Common myeloid progenitor, CD34-positive (primary cell): ENCODE measurements at places on chromosomes 5 and 9.

DNA sequence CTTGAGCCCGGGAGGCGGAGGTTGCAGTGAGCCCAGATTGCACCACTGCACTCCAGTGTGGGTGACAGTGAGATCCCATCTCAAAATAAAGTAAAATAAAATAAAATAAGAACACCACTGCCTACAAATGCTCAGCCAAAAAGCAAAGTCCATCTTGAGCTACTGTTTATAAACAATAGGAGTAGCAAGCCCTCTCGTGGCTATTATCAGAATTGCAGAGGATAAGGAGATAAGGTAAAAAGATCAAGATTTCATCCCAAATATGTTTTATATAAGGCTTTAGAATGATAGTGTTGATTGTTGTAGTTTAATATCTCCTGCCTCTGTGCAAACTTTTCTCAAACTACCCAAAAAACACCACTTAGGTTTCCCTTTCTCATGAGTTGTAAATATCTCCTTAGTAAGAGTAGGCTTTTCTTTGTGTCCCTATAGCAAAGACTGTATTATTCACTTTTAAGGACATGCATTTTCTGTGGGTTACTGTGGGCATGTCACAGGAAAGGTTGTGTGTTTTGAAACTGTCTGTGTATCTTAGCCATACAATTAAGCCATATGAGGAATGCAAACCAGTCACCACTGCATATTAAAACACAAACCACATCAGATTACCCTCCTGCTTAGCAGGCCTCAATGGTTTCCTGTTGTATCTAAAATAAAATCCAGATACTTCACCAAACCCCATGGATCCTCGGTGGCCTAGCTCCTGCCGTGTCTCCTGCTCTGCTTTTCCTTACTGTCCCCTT is 31.8 kb upstream of the CKS2 start:
- peaks cover 15% of the 10 kb centered on the region for H3K4me1 ChIP-seq
- peak; percentile 43 for DNase-seq
- H3K4me3 ChIP-seq: no peak overlapping the region
- no peak overlapping the region for H3K27ac ChIP-seq

GRCh38 chr9:131714161-131714646 is 25.7 kb downstream of the RAPGEF1 start:
- no peak overlapping the region for H3K27ac ChIP-seq
- no peak for DNase-seq
- H3K4me3 ChIP-seq: no peak overlapping the region
- peaks cover 18% of the 10 kb centered on the region for H3K4me1 ChIP-seq

- no peak for DNase-seq
- no peak overlapping the region for H3K27ac ChIP-seq
- H3K27me3 ChIP-seq: no peaks in the 10 kb centered on the region
- H3K4me1 ChIP-seq: no peaks in the 10 kb centered on the region
These were observed 106.8 kb upstream of the NREP start for GRCh38 chr5:111863801-111864200.

DNA sequence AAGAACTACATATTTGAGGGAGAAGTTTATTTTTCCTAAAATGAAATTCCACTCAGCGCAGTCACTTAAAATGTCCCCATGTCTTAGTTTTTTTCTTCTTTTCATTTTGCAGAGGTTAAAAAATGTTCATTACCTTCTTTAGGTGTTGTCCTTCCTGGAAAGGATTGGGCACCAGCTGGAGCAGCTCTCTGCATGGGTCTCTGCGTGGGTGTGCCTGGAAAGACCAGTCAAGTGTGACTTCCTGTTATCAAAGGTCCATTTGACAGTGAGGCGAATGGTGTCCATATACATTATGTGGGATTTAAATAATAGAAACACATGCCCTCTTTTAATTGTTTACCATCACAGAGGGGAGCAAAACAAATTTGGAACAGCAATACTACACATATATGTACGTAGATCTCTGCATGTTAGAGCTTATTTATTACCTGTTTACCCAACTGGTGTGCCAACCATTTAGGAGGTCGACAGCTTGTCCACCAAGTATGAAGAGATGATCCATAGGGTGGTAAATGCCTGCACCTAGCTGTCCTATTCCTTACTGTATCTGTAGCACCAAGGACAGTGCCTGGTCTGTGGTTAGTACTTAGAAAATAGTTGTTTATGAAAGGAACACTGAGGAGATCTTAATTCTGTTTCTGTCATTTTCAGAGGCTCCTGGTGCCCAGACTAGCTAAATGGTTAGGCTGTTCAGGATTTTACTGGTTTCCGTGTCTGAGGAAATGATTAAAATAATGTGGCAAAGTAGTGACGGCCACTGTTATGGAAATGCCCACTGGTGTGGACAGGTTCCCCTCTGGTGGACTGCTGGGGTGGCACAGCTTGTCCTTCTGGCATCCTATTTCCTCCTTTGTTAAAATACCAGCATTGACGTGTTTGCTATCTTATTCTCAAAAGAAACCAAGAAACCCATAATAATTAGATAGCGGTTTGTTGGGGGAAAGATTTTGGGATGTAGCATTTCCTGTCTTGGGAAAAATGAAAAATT is 200.4 kb downstream of the MAST4 start:
- no peaks in the 10 kb centered on the region for H3K27me3 ChIP-seq
- no peak overlapping the region for H3K4me3 ChIP-seq
- H3K4me1 ChIP-seq: no peaks in the 10 kb centered on the region
